ENCODE measurements at places on chromosomes 6 and 20. TPM values are rescaled to one million over a fixed set of nuclear protein-coding genes. Genes with fewer than 3 reads are reported as not detected.
A peak's percentile ranks its signal among the peaks of the same experiment; 100 is the strongest.

DNA sequence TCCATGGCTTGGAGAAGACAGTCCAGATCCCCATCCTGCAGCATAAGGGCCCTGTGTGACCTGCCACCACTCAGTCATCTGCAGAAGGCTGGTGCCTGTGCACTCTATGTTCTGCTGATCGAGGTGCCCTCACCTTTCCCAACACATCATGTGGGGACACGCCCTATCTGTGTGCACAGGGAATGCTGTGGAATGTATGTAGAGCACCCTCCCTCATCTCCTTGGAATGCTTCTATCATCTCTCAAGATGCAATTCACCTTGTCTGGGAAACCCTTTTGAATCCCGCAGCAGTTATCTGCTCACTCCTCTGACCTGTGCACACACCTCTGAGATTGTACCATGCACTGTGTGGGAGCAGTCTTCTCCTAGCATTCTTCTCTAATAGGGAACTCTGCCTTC lies 207.2 kb upstream of the SSTR4 start:
- DNase-seq, result no peak
- H3K27ac ChIP-seq, result no peak overlapping the region
- no peak overlapping the region for H3K4me3 ChIP-seq
- no peaks in the 10 kb centered on the region for H3K27me3 ChIP-seq
- H3K4me1 ChIP-seq, result no peaks in the 10 kb centered on the region
- H3K36me3 ChIP-seq, result no peaks in the 10 kb centered on the region

MMS22L gene
- total RNA-seq, result 59.2 TPM

- no peak overlapping the region for H3K4me3 ChIP-seq
- peaks cover 70% of the 10 kb centered on the region for H3K27me3 ChIP-seq
- no peaks in the 10 kb centered on the region for H3K4me1 ChIP-seq
- no peaks in the 10 kb centered on the region for H3K36me3 ChIP-seq
- no peak overlapping the region for H3K27ac ChIP-seq
These were observed 5.8 kb downstream of the SLPI start for GRCh38 chr20:45248609-45249008.

DNA sequence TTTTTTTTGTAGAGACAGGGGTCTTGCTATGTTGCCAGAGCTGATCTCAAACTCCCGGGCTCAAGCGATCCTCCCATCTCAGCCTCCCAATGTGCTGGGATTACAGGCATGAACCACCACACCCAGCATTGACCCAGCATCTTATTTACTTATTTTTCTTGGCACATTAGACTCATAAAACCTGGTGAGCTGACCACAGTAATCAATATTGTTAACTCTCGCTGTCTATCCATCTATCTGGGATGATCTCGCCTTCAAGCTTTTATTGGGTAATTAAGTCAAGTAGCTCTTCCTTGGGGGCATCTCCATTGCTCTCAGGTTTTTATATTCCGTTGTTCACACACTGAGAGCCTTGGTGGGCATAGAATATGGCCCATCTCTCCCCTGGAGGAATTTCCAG lies 17.0 kb downstream of the PNPLA1 start:
- no peak for DNase-seq
- no peak overlapping the region for H3K27ac ChIP-seq
- H3K4me3 ChIP-seq, result no peak overlapping the region
- peaks cover 34% of the 10 kb centered on the region for H3K27me3 ChIP-seq
- H3K36me3 ChIP-seq, result no peaks in the 10 kb centered on the region

RIPOR2 gene
- 0.17 TPM for total RNA-seq

DNA sequence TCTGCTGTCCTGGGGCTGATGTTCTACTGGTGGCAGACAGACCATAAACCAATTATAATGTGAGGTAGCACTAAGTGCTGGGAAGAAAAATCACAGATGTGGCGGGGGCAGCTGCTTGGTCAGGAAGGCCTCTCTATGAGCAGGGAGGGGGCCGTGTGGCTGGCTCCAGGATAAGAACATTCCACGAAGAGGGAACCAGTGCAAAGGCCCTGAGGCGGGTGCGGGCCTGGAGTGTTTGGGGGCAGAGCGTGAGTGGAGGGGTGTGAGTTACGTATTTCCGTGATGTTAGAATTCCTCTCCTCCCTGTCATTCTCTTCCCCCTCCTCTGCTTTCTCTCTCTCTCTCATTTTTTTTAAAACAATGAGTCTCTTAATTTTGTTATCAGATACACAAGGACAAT lies 67.2 kb downstream of the CEBPB start:
- DNase-seq, result no peak
- H3K4me1 ChIP-seq, result peaks cover 7% of the 10 kb centered on the region
- no peak overlapping the region for H3K27ac ChIP-seq
- no peak overlapping the region for H3K4me3 ChIP-seq

DNA sequence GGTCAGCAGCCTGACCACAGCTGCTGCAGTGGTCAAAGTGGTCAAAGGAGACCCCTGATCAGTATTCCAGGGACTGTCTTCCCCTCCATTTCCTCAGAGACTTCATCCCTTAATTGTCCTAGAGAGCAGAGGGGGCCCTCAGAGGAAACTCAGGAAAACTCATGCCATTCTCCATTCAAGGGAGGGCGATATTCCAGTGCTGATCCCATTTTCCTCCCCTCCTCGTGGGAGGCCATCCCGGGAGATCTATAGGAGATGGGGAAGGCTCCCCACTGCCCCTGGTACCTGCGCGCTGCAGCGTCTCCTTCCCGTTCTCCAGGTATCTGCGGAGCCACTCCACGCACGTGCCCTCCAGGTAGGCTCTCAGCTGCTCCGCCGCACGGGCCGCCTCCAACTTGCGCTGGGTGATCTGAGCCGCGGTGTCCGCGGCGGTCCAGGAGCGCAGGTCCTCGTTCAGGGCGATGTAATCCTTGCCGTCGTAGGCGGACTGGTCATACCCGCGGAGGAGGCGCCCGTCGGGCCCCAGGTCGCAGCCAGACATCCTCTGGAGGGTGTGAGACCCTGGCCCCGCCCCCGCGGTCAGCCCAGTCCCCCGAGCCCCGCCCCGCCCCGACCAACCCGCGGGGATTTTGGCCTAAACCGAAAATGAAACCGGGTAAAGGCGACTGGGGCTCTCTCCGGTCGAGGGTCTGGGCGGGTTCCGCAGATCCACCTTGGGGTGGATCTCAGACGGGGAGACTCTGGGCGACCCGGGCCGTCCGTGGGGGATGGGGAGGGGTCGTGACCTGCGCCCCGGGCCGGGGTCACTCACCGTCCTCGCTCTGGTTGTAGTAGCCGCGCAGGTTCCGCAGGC lies 878 bp downstream of the HLA-C start:
- peaks cover 10% of the 10 kb centered on the region for H3K4me1 ChIP-seq
- H3K4me3 ChIP-seq, result peak overlapping the region; percentile 89
- peak overlapping the region; percentile 82 for H3K27ac ChIP-seq
- H3K36me3 ChIP-seq, result peaks cover 8% of the 10 kb centered on the region

SEL1L2 gene
- not detected for total RNA-seq

LMBRD1 gene
- total RNA-seq, result 19.8 TPM

DAAM2 gene
- total RNA-seq, result 4.8 TPM

BLOC1S5 gene
- total RNA-seq, result 21.8 TPM

COL9A1 gene
- total RNA-seq, result not detected

Measured in A673 (cell line).